EH (cell line): ENCODE measurements at places on chromosomes 2 and 18.

- no peak for DNase-seq
Observed at GRCh38 chr2:218298314-218298875, 6.1 kb upstream of the TMBIM1 start.

GRCh38 chr2:2898744-2899143 lies 478.9 kb downstream of the EIPR1 start:
- DNase-seq, result no peak

DNA sequence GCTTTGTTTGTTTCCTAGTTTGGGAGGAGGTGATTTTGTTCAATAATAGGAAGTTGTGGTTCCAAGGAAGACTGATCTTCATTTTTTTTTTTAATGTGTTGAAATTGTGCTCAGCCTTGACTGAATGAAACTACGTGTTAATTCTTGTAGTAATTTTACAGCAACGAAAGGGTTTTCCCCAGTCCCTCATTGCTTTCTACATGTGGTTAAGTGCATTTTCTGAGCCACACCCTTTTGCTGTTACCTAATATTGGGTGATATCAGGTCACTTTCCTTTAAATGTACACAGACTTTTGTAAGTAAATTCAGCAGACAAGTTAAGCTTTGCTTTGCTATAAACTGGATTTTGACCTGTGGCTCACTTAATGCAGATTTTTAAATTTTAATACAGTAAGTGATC lies 73.6 kb downstream of the OTX1 start:
- DNase-seq, result no peak

- no peak for DNase-seq
Observed at GRCh38 chr2:64795024-64795592, 141.4 kb upstream of the SERTAD2 start.

GRCh38 chr2:217035967-217036366 lies 176.1 kb upstream of the TNP1 start:
- DNase-seq, result peak; percentile 13

DNA sequence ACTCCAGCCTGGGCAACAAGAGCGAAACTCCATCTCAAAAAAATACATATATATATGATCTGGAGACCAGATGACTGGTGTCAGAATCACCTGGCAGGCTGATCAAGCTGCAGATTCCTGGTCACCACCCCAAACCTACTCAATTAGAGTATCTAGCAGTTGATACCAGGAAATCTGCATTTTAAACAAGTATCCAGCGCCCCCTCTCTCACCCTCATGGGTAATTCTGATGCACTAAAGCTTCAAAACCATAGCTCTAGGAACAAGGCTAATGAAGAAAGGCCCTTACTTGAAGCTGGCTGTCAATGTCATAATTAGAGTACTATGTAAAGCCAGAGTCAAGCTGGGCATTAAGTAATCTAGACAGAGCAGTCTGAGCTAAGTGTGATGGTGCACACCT lies 25.0 kb upstream of the PCBP1 start:
- DNase-seq, result no peak

DNA sequence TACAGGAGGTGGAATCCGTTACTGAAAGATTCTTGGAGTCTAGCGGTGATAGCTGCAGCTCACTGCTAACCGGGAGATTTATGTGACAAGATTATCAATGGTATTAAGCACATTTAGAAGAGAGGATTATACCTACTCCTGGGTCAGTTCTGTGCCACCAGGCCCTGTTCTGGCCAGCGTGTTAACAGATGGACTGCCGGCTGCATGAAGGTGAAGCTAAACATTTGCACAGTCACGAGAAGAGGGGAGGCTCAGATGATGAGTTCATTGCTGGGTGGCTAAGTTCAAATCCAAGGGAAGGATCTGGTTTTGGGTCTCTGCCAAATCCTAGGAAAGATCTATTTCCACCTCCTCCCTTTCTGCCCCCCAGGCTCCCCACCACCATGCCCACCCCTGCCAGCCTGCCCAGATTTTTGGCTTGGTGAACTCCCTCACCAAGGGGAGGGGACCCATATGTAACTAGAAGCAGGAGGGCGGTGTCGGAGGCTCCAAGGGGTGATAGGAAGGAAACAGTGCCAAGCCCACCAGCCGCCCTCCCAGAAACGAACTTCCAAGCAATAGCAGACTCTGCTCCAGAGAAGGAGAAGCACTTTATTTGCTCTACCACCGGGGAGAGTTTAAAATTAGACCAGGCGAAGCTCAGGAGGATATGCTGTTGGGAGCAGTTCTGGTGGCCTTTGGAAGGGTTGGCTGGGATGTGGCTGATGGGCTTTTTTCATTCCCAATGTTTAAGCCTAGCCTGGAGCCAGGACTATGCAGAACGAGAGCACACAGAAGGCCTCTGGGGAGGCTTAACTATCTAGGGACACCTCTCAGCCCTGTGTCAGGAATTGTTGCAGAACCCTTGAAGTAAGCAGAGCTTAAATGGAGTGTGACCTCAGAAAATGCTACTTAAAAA lies 200.5 kb downstream of the KLHL29 start:
- no peak for DNase-seq

DNA sequence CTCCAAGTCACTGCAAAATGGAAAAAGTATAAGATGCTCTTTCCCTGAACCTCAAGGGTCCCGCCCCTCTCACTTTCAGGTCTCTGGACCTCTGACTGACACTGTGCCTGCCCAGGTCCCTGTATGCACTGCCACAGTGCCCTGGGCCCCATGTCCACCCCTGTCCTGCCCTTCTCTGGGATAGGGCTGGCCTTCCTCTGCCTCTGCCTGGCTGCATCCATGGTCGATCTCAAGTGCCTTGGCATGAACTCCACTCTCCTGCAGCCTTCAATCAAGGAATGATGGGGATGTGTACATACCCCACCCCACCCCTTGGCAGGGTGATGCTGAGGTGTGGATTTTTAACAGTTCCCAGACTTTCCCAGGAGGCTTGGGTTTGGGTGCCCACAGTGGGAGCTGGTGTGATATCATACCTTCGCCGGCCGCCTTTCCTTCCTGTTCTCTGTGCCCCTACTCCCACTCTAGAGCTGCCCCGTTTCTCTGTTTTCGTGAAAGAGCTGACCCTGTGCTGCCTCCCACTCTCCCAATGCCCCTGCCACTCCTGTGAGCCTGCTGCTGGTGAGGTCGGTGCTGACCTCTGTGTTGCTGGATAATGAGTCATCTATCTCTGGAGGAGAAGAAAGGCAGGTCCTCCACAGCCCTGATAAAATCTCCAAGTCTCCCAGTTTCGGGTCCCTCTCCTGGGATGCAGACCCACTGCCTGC lies 18.9 kb downstream of the PTPN18 start:
- peak; percentile 57 for DNase-seq

- no peak for DNase-seq
Observed at GRCh38 chr18:60541661-60542060, 169.1 kb upstream of the MC4R start.

DNA sequence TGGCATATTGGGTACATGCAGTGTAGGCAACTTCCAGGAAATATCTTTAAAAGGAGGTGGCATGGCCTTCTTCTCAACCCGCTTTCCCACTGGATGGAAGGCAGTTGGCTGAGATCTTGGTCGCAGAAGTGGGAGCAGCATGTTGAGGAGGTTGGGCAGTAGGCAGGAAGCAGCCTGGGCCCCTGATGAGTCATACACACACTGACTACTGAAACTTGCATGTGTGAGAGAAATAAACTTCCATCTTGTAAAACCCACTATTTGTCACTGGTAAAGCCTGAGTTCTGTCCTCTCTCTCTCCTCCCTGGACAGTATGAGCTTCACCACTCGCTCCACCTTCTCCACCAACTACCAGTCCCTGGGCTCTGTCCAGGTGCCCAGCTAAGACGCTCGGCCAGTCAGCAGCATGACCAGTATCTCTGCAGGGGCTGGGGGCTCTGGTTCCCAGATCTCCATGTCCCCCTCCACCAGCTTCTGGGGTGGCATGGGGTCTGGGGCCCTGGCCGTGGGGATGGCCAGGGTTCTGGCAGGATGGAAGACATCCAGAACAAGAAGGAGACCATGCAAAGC lies 233.8 kb upstream of the SPRED2 start:
- peak; percentile 85 for DNase-seq

- DNase-seq, result peak; percentile 67
Observed at GRCh38 chr2:230798769-230799399, 65.9 kb upstream of the ITM2C start.

DNA sequence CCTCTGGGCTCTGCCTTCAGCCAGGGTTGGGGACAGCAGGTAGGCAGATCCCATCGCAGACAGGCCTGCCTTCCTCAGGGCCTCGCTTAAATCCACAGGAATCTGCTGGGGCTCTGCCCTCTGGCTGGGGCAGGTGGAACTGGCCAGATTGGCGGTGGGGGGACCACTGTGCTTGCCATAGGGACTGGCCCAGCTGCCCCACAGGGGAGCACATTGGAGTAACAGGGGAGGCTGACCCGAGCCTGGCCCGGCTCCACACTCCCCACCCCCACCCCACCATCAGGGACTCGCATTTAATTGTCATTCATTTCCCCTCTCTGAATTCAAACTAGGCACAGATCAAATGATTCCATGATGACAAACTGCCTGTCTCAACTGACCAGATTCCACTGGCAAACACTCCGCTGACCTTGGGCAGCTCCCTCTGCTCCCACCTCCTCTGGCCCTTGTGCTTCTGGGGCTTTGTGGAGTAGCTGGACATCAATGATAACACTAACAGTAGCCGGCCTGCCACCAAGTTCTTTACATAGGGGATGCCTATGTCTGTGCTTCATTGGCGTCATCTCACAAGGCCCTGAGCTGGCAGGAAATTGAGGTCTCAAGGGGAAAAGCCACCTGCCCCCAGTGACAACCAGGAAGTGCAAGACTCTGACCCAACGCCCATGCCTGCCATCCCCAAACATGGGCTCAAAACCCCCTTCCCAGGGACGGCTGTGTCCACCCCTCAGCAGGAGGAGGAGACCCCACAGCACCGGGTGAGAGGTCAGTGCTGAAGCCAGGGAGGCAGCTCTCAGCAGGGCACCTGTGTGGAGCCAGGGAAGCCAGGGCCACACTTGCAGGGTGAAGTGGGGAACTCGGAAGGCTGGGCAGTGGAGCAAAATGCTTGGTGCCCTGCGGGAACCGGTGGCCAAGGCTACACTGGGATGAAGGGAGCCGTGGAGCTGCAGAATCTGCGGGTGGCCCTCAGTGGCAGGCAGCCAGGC lies 2.1 kb upstream of the B3GNT7 start:
- no peak for DNase-seq

DNA sequence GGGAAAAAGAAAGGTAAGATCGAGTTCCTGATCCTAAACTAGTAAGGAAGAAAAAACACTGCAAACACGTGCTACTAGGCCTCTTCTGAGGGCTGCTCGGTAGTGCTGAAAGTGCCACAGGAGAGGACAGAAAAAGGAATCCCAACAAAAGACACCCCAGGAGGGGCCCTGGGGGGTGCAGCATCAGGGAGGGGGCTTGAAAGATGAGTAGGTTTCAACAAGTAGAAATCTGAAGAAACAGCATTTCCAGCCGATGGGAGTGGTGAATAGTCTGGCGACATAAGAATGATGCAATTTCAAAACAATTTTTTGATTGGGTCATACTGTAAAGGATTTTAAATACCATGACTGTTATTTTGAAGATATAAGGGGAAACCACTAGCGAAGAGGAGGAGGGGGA lies 98.6 kb downstream of the NOL10 start:
- DNase-seq, result peak; percentile 32

DNA sequence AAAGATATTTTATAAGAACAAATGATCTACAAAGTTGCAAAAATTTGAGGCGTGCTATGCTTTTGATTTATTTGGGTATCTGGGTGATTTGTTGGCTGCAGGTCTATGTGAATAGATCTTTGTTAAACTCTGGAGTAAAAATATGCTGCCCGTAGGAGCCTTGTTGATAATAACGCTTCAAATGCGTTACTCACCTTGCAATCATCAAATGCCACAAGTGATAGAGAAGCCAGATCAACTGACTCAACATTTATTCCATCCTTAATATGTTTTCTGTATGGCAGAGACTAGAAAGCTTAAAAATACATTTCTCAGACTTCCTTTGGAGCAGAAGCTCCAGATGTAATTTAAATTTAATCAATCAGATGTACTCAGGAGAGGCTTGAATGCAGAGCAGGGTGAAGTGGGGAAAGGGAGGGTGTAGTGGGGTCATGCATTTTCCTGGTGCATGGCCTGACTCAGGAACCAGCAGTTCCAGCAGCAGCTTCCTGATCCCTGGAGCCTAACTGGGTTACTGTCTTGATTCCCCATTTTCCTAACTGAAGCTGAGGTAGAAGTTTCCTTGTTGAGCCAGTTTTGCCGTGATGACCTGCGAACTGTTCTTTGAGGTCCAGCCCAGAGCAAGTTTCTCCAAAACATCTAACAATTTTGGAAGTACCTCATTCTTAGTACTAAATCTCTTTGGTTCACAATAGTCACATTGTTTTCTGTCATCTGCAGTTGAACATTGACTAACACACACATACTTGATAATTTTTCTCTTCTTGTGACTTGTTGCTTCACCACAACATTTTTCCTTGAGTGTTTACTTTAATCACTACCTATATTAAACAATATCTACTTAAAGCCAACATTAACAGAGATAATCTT lies 284.7 kb upstream of the CWC22 start:
- DNase-seq, result peak; percentile 19

GRCh38 chr2:51289045-51289444 lies 257.1 kb upstream of the NRXN1 start:
- no peak for DNase-seq

DNA sequence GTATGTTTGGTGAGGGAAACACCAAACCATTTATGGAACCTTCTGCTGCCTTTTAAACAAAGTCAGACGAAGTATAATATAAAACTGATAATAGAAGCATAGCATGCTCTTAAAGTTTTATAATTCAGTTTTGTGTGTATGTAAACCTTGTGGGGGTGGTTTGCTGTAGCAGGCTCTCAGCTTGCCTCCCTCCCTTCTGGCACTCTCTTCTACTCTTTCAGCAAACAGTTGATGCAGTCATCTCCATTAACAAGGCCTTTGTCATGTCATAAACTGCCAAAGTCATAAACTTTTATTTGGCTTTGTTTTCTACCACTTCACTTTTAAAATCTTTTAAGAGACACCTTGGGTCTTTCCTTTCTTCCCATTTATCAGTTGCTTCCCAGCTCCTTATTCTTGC lies 448.2 kb upstream of the SETBP1 start:
- no peak for DNase-seq

DNA sequence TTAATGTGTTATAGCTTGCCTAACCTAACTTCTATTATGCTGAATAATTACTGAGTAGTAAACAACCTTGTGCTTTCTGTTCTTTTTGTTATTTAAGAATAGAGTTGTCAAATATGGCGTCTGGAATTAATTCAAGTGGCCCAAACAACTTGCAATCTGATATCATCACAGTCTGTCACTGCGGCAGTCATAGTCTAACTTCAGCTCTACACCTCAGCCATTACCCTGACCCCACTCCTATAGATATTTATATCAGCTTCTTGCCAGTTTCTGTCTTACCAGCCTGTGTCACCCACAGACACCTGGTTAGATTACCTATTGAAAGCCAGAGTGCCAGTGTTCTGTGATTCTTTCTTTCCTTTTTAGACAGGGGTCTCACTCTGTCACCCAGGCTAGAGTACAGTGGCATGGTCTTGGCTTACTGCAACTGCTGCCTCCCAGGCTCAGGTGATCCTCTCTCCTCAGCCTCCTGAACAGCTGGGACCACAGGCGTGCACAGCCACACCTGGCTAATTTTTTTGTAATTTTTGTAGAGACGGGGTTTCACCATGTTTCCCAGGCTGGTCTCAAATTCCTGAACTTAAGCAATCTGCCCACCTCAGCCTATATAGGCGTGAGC lies 14.1 kb upstream of the KLHL41 start:
- DNase-seq, result no peak

GRCh38 chr18:7876354-7877104 lies 309.4 kb downstream of the PTPRM start:
- DNase-seq, result no peak
